Stimulated activated naive CD8-positive, alpha-beta T cell treated with anti-CD3 and anti-CD28 coated beads, Interleukin-15, Interleukin-2, amounts not matched to agents 100 U/mL and 50 U/mL, for 24 hours (primary cell): ENCODE measurements at places on chromosomes 13 and 19.

GRCh38 chr19:51755571-51755970, 3.9 kb upstream of the FPR1 start:
- no peak for DNase-seq

DNA sequence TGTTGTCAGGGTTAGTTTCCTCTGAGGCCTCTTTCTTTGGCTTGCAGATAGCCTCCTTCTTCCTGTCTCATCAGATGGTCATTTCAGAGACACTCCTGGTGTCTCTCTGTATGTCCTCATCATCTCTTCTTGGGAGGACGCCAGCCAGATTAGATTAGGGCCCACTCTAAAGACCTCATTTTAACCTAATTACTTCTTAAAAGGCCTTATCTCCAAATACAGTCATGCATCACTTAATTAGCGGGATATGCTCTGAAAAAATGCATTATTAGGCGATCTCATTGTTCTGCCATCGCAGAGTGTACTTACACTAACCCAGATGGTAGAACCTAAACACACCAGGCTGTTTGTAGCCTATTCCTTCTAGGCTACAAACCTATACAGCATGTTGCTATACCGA, 89.0 kb downstream of the CDK8 start:
- DNase-seq = no peak

GRCh38 chr13:27147530-27148170, 24.0 kb downstream of the USP12 start:
- no peak for DNase-seq

GRCh38 chr19:36082916-36083315, 28.0 kb upstream of the OVOL3 start:
- DNase-seq = no peak

DNA sequence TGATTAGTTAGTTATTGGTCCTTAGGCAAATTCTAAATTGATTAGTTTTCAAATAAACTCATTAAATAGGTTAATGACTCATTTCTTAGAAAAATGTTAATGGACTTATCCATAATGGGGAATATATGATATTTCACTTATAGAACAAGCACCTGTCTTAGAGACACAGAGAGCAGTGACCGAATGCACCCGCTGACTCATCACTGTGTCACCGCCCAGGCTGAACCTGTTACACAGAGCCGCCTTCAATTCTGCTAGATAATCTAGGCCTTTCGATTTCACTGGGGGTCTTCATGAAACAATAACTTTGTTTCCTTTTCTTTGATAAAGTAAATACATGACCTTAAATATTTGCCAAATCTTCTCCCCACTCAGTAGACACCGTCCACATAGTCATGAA, 13.1 kb downstream of the IRS2 start:
- DNase-seq = peak; percentile 34

- no peak for DNase-seq
Measured at GRCh38 chr19:48136547-48136946, 25.9 kb upstream of the PLA2G4C start.

DNA sequence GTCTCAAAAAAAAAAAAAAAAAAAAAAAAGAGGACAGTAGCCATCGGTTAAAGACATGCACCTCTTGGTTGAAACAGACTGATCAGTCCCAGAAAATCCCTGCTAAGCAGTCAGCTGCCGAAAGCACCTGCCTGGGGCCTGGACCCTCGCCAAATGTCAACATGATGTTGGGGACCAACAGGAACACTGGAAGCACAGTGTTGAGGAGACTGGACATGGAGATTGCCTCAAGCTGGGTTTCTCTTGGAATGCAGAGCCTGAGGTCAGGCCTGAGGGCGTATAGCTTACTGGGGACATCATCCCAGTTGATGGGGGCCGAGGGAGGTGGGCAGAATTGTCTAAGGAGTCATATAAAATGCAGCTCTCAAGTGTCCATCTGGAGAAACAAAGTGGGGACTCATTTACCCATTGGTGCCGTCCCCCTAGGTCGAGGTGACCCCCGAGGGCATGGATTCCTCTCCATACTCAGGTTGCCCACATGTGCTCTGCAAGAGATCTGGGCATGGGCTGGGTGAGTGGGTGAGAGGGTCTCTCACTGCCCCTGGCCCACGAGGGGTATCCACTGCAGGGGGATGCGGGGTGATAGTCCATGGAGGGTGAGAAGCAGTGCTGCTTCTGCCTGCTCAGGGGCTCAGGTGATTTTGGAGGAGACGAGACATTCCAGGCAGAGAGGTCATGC, 164.5 kb downstream of the URI1 start:
- no peak for DNase-seq

DNA sequence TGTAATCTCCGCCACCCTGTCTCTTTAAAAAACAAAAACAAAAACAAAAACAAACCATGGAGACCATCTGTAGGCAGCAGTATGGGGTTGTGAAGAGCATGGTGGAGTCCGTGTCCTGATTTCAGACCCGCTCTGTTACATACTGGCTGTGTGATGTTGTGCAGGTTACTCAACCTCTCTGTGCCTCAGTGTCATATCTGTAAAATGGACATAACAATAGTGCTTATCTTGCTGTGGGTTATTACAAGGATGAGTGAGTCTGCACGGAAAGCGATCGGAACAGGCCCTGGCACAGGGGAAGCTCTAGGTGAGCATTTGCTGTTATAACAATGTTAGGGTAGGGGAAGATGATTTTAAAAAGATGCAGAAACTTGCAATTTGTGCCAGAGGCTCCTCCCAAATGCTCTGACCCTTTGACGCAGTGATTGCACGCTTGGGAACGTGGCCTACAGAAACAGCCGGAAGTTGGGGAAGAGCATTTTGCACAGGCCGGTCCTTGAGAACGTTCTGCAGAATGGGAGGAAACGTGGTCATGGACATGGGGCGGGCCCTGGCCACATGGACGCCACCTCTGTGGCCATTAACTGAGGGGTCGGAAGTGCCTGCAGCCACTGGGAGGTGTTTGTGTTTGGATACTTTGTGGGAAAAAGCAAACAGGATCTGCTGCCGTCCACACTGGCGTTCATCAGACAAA, 15.7 kb upstream of the SELENOW start:
- DNase-seq = no peak
